ENCODE measurements at places on chromosomes 2 and 18.

DNA sequence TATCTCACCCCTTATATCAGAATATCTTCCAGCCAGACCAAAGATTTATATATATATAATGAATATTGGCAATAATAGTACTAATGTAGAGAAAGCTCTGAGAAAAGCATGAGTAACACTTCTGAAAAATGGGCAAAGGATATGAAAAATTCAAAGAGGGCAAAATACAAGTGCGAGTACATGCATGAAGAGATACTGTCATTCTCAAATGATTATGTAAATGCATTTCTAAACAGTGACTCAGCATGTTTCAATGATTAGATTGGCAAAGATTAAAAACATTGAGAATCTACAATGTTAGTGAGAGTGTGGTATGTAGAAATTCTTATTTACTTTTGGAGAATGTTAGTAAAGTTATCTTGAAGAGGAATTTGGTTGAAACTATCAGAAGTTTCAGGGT lies 118.3 kb upstream of the NEDD4L start:
- DNase-seq, result no peak

GRCh38 chr2:235414422-235414821 lies 79.4 kb upstream of the AGAP1 start:
- no peak for DNase-seq

- DNase-seq, result no peak
These were observed 10.0 kb downstream of the TTL start for GRCh38 chr2:112491946-112492345.

- DNase-seq, result no peak
These were observed 249.8 kb upstream of the RAB12 start for GRCh38 chr18:8359481-8359880.

- no peak for DNase-seq
These were observed 90.6 kb downstream of the PLEKHM3 start for GRCh38 chr2:207934720-207935119.
